ENCODE measurements at places on chromosomes 3 and 15.

- no peak for DNase-seq
Observed at GRCh38 chr3:181173227-181173626, 183.7 kb upstream of the DNAJC19 start.

DNA sequence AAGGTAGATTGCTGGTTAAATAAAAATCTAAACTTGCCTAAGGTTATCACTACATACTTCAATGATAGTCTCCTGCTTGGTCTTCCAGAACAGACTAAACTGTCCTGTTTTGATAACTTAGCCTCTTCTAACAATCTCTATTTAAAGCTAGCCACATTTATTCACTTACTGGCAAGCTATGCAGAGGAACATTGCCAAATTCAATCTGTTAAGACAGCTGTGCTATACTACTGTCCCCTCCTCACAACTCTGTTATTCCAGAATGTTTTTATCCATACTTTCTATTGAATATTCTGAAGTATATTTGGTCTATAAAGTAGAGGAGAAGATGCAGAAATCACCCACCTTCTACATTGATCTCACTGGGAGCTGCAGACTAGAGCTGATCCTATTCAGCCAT lies 594.0 kb upstream of the CCDC54 start:
- DNase-seq = no peak

DNA sequence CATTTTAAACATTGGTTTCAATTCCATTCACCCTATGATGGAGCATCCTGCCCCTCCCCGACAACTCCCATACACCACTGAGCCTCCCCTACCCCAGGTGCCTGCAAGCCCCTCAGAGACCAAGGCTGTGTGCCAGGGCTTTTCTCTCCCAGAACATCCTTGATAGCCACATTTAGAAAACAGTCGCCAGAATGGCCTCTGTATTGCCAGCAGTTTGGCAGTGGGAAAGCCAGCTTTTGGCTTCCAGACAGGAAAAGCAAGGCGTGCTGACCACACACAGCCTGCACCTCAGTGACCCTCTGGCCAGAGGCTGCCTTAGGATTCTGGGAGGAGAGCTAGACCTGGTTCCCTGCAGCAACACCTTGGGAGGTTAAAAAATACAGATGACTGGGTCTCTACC lies 18.2 kb upstream of the HRH1 start:
- no peak for DNase-seq

DNA sequence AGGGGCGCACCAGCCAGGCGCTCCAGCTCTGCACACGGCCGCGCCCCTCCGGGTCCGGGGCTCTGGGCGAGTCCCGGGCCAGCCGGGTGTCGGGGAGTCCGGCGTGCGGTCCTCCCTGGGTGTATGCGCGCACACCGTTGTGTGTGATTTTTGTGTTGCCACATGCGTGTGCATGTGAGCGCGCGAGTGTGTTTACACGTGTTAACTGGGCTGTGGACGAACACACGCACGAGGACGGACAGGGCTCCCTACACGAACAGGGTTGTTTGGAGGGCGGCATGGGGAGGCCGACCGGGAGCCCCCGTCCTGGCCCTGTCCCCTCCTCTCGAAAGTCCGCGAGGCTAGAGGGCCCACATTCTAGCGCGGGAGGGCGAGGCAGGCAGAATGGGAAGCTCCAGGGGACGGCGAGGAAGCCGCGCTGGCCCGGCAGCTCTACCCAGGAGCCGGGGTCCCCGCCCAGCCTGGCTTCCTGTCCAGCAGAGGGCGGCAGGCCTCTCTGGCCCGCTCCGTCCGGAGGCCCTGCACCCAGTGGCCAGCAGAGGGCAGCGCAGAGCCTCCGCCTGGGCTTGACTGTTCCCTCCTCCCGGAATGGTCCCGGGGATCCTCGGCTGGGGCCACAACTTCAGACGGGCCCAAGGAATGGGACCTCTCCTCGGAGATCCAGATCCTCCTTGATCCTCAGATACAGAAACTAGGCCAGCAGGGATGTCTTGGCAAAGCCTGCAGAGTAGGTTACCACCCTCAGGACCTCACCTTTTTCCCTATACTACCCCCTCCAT lies 611 bp upstream of the LINGO1 start:
- DNase-seq = peak; percentile 22

DNA sequence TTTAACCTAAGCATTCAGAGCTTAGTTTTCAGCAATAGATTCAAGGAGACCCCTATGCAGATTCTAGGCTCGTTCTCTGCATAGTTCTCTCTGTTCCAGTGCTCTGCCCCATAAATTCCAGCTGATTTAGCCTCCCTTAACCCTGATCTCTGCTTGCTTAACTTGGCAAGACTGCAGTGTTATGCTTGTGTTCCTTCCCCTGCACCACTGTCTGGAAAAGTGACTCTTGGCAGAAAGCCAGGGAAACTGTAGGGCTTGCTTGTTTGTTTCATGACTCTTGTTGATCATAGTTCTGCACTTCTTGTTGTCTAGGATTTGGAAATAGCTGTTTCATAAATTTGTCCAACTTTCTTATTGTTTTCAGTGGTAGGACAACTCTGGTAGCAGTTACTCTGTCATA lies 40.1 kb downstream of the ANAPC13 start:
- no peak for DNase-seq

DNA sequence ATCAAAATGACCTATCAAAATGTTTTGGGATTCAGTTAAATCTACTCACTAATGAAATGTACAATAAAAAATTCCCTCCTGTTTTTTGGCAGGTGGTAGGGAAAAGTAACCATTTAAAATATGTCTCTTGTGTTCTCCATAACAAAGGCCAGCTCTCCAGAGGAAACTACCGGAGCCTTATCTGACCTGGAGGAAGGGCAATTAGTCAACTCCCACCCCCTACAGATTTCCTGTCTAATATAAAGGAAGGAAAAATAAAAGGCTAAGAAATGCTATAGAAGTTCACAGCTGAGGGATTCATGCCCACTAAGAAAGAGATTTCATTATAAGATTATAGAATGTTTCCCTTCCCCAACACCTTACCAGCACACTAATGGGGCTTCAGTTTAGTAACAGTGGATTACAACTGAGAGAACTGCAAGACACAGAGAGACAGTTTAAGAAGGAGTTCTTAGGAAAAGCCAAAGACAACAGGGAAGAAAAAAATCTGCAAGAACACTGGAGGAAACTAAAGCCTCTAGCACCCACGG lies 376.5 kb upstream of the KCNMB2 start:
- DNase-seq = no peak

DNA sequence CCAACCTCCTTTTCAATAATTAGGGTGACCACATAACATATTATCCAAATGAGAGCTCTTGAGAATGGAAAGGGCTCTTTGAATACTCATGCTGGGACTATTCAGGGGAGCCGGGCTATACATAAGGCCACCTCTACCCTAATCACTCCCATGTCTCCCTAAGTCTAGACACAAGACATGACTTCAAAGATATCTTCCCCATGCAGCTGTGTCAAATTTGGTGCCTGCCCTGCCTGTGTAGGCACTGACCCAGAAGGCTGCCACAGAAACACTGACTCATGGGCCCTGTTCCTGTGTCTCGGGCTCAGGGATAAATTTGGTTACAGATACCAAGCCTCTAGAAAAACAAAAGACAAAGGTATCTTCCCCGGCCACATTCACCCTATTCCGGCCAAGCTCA lies 70.3 kb downstream of the MYLK start:
- DNase-seq = no peak

DNA sequence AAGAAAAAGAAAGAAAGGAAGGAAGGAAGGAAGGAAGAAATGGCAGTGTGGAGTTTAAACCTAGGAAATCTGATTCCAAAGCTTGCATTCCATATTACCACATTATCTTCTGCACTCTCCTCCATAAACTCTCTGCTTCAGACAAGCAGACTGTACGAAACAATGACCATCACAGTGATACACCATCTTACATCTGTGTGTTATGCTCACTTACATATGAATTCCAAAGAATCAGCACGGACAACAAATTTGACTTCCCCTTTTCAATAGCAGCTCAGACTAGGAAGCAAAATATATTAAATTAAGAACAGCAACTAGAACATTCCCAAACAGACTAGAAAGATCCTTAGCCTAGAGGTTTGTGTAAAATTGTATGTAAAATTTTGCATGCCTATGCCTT lies 18.0 kb upstream of the PPM1L start:
- DNase-seq = no peak

DNA sequence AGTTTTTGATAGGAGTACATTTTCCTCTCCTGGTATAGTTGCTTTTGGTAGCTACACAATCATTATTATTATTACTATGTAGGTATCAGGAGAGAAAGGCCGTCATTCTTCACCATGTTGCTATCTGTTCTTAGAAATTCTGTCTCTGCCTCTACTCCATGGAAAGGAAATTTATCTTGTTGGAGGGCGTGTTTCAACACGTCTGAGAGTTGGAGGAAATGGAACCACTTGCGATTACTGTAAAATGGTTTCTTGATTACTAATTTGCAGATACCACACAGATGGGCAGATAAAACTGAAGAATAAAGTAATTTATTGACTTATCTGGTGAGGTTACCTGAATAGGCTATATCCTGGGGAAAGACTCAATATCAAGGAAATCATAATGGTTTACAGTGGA lies 488.4 kb downstream of the NR2F2 start:
- DNase-seq = no peak

- DNase-seq = no peak
Observed at GRCh38 chr3:56222866-56223265, 245.4 kb downstream of the ERC2 start.

DNA sequence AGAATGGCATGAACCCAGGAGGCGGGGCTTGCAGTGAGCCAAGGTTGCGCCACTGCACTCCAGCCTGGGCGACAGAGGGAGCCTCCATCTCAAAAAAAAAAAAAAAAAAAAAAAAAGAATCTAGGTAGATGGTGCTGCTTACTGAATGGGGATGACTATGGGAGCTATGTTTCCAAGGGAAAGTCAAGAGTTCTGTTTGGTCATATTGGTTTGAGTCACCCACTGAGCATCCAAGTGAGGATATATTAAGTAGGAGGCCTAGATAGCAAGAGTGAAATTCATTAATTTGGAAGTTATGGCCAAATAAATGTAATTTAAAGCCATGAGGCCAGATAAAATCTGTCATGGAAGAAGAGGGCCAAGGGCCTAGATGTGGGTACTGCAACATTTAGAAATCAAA lies 9.0 kb upstream of the UACA start:
- DNase-seq = no peak

- DNase-seq = no peak
Observed at GRCh38 chr3:167361306-167361705, 18.8 kb downstream of the ZBBX start.

GRCh38 chr15:57897870-57898269 lies 167.6 kb downstream of the ALDH1A2 start:
- DNase-seq = no peak

GRCh38 chr3:170942011-170942410 lies 33.6 kb upstream of the EIF5A2 start:
- DNase-seq = no peak

DNA sequence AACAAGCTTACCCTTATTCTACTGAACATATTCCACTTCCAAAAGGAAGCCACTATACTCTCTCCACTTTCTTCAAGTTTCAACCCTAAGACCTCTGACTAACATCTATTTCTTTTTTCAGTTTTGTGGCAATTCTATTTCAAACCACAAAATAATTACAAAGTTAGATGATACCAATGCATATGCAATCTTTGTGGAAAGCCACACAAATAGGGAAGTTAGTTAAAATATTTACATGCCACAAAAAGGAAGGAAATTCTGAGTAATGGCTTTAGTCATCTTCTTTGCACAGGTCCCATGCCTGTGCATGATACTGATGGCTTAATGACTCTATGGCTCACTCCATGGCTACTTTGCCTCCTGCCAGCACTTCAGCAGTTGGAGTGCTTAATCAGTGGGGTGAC lies 57.0 kb upstream of the MCTP2 start:
- peak; percentile 23 for DNase-seq

- no peak for DNase-seq
Observed at GRCh38 chr3:61884794-61885193, 323.4 kb downstream of the PTPRG start.

GRCh38 chr3:69252631-69253030 lies 130.2 kb upstream of the LMOD3 start:
- DNase-seq = no peak

- DNase-seq = no peak
Observed at GRCh38 chr3:59836531-59836930, 786.7 kb upstream of the CFAP20DC start.

GRCh38 chr3:64291345-64291744 lies 66.1 kb upstream of the PRICKLE2 start:
- DNase-seq = no peak

All from CD4-positive, alpha-beta T cell treated with Interleukin-4 for 4 hours (primary cell).